ENCODE measurements at places on chromosomes 2 and 18.

DNA sequence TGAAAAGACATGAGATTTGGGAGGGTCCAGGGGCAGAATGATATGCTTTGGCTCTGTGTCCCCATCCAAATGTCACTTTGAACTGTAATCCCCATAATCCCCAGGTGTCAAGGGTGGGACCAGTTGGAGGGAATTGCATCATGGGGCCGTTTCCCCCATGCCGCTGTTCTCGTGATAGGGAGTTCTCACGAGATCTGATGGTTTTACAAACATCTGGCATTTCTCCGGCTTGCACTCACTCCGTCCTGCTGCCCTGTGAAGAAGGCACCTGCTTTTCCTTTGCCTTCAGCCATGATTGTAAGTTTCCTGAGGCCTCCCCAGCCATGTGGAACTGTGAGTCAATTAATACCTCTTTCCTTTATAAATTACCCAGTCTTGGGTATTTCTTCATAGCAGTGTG, 51.4 kb downstream of the LPIN1 start:
- DNase-seq: no peak

GRCh38 chr2:111199840-111200239, 79.1 kb downstream of the BCL2L11 start:
- DNase-seq: no peak

DNA sequence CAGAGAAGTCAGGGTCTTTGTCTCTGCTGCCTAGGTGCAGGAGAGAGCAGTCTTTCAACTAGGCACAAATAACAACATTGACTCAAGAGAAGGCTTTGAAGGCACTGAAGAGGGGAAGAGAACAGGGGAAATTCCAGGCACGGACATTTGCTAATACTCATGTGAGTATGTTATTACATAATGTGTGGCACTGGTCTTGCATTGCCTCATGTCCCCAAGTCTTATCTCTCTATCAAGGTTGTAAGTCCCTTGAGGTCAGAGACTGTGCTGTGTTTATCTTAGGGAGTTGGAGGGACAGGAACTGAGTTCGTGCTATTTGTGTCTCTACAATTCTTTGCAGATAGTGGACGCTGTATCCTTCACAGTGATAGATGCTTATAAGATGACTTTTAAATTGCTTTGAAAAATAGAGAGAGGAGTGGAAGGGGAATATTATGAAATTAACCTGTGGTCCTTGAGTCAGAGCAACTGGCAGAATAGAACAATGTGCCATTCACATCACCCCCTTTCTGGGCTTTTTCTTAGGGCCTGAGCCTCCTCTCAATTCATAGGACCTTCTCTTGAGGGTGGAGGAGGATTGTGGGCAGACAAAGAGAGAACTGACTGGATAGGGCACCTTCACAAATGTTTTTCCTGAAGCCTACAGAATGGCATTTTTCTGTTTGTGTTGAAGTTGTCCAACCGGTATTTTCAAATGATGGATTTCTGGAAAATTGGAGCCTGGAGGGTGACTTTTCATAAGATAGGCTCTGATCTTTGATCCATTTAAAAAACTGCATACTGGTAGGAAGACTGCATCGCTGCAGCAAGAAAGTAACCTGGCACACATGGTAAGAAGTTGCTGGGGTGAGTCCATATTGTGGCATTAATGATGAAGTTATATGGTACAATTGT, 96.6 kb upstream of the CXCR4 start:
- no peak for DNase-seq

GRCh38 chr2:238043851-238044250, 16.9 kb upstream of the SCLY start:
- no peak for DNase-seq

DNA sequence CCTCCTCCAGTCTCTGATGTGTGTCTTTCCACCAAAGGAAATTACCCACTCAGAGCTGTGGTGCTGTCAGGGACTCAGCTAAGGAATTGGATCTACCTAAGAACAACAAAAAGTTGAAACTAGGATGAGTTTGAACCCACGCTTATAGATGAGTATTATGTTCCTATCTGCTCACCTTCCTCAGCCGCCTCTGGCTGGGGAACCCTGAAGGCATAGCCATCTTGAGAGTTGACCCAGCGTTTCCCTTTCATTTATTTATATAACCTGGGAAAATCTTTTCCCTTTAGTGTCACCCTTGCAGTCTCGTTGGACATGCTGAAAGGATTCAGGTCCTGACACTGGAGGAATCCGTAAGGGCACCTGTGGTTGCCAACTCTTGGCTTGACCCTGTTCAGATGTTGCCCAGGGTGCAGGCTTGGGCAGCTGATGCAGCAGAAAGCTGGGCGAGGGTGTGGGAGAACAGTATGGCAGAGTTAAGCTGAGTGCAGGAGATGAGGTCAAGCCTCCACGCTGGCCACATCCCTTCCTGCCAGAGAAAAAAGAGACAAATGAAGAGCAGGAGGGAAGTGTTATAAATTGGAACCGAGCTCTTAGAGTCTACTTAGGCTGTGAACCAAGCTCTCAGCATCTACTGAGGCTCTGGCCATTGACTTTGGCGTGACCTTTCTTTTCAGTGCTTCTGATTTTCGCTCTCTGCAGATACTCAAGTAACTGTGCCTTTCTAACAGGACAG, 1.9 kb downstream of the CDH20 start:
- DNase-seq: no peak

DNA sequence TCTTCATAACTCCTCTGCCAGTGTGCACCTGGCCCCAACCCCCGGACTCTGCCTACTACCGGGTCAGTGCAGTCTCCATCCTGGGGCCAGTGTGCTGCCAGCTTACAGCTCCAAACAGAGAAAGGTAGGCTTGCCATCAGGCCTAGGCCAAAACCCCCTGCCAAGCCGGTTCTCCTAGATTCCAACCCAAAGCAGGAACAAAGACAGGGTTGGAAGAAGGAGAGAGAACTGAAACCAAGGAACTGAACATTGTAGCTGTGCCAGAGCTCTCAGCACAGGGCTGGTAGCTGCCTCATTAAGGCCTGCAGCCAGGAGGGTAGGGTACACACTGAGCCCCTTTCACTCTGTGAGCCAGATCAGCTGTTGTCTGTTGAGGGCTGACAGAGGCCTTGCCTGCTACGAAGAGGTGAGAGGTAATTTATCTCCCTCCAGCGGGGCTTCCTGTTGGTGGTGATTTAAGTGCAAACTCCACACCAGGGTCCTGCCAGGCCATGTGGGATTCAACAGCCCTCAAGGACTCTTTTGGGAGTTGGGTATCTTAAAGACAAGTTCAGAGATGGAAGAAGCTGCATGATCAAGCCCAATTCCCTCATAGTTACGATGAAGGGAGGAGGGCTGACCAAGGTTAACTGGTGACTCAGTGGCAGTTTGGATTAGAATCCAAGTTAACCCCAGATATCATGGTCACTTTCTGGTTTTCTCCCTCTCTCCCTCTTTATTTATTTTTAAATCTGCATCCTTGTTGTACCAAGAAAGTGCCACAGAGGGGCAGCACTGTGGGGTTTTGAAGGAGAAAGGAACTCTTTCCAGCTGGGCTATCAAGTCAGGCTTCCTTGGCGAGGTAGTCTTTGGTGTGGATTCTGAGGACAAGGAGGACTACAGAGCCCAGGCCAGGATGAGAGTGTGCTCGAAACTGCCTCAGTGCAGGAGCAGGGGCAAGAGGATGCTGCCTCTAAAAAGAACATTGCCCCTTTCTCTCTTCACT, 48.1 kb downstream of the CYRIA start:
- DNase-seq: no peak

DNA sequence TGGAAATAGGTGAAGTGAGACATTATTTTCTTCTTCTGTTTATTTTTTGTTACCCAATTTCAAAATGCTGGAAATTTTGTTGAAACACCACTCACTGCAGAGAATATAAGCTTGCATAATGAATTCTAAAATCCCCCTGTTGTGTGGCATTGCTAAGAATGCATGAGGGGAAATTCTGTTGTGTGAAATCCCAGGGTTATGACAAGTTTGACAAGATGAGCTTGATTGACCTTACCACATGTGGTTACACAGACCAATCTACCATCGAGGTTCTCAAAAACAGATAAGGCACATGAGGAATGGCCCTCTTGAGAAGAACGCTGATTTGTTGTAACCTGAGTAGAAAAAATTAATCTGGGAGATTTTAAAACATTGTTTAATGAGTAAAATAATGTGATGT, 261.6 kb upstream of the MMADHC start:
- no peak for DNase-seq

All from activated T-cell treated with anti-CD3 and anti-CD28 coated beads for 4 hours (primary cell).